ENCODE measurements at places on chromosomes 1 and 21.
A peak's percentile ranks its signal among the peaks of the same experiment; 100 is the strongest.

GRCh38 chr1:230230948-230231773 is 164.1 kb downstream of the GALNT2 start:
- DNase-seq: no peak

- no peak for DNase-seq
Measured at GRCh38 chr1:118247593-118247992, 62.6 kb upstream of the SPAG17 start.

DNA sequence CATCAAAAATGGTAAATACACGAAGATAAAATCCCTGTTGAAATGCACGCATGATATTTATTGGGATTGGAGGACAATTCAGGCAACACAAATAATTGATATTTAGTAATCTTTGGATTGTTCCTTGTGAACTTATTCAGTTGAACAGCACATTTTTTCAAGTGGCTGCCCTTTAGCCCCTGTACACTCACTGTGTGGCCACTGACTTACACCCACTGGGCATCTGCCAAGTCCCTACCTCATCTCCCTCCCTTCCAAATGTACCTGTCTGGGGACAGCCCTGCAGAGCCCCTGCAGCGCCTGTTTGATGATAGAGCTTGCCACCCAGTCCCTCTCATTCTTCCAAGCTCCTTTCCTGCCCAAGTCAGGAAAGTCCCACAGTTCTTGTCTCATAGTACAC is 154.3 kb downstream of the GLUL start:
- DNase-seq: no peak

DNA sequence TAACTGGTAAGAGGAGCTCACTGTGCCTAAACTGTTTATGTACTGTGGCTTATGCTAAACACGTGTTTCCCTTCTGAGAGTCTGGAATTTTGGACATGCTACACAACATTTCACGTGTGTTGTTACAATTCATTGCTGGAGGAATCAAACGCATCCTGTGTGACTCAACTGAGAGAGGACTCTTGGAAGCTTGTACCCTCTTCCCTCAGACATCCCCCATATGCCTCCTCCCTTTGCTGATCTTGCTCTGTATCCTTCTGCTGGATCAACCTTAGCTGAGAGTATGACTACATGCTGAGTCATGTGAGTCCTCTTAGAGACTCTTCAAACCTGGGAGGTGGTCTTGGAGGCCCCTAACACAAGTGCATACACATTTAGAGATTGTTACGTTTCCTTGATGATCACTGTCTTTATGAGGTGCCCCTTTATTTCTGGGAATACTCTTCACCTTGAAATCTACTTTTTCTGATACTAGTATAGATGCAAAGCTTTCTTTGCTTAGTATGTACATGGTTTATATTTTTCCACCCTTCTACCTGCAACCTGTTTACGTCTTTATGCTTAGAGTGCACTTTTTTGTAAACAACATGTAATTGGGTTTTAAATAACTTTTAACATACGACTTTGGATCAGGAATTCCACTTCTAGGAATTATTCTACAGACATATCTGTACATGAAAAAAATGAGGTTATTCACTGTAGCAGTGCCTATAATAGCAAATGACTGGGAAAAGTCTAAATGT is 8.7 kb downstream of the NPHP4 start:
- DNase-seq: no peak

DNA sequence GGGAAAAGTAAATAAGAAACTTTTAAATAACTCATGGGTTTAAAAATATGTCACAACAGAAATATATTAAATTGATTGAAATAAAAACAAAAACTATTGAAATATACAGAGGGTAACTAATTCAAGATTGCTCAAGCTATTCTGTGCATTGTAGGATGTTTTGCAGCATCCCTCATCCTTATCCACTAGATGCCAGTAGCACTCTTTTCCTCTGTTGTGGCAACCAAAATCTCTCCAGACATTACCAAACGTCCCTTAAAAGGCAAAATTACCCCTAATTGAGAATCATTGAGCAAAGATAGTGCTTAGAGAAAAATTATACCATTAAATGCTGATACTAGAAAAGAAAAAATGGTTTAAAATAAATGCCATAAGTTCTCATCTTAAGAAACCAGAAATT is 682.6 kb downstream of the RWDD3 start:
- no peak for DNase-seq

- no peak for DNase-seq
Measured at GRCh38 chr1:175410560-175410959, 218.0 kb upstream of the KIAA0040 start.

DNA sequence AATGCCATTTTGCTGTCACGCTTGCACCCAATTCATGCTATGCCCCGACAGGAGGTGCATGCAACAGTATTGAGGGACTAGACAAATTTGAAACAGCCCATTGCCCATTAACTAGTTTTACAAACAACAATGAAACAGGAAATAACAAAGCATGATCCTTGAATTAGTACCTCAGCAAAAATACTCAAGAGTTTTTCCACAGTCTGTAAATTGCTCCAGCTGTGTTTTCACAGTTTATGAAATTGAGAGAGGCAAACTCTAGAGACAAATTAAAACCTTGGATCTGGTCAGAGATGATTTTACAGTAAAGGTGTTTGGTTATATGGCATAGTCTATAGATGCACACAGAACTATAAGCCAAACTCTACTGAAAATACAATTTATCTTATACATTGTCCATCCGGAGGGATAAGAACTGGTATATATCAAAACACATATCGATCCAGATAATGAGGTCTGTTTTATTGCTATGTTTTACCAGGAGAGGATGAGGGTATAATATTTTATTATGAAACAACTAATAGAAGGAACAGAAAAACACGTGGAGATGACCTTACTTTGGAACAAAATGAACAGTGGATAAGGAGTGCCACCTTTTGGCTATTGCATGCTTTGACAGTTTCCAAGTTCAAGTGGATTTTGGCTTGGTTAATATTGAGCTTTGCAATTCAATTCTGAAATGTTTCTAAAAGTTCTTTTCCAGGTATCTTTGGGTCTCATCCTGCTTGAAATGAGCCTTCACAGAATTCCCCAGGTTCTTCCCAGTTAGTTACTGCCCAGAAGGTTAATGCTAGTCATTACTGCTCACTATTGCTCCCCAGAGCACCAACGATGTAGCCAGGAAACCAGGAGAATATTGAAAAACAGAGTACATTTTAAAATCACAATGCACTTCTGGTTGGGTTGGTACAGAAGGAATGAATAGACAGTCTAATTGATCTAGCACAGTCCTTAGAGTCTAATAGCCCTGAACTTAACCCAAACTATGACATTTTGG is 45.7 kb downstream of the ZC3H11B start:
- DNase-seq: no peak

- peak; percentile 3 for DNase-seq
Measured at GRCh38 chr1:83583351-83584014, 415.4 kb downstream of the TTLL7 start.

- no peak for DNase-seq
Measured at GRCh38 chr1:17544776-17545350, 5.4 kb downstream of the ARHGEF10L start.

DNA sequence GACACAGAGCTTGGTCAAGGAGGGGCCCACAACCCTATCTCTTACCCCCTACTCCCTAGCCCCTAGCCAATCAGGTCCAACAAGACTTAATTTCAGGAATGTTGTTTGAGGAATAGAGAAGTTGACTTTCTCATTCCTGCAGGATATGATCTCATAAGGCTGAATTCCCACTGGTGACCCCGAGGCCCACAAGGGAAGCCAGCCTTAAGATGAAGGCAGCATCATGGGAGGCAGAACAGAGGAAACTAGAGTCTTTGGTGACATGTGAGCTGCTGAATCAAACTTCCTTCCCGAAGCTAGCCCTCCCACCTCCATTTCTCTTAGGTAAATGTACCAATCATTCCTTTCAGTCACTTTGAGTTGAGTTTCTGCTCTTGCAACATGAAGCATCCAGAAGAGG is 9.1 kb upstream of the PDIK1L start:
- no peak for DNase-seq

- DNase-seq: no peak
Measured at GRCh38 chr1:117301901-117302300, 65.3 kb upstream of the MAN1A2 start.
